PC-9 (cell line): ENCODE measurements at places on chromosomes 5 and 9. TPM values are rescaled to one million over a fixed set of nuclear protein-coding genes. Genes with fewer than 3 reads are reported as not detected.
A peak's percentile ranks its signal among the peaks of the same experiment; 100 is the strongest.

- no peak for DNase-seq
Observed at GRCh38 chr5:41598011-41598410, 87.6 kb upstream of the PLCXD3 start.

- DNase-seq: no peak
Observed at GRCh38 chr5:167217097-167217743, 1074.2 kb upstream of the WWC1 start.

GRCh38 chr5:134131578-134132350 lies 17.3 kb downstream of the TCF7 start:
- DNase-seq: no peak

DNA sequence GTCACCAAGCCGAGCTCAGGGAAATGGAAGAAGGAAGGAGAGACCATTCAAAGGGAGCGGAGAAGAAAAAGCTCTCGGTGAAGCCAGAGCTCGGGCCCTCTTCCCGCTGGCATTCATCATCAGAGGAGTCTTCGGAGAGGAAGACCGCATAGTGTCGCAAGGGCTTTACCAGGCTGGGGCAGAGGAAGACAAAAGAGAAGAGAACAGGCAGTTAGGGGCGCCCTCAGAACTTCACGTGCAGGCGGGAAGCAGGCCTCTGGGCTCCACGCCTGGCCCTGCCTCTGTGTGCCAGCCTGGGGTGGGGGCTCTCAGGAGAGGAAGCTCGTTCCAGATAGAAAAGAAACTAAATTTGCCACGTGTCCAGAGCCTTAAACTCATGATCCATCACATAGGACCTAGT lies 31.7 kb downstream of the CRB2 start:
- DNase-seq: no peak

GRCh38 chr9:86282077-86282978 lies at the start of gene ISCA1:
TSS of gene ISCA1 (minus strand) at chr9:86282538. CDS start at chr9:86282458, 80 bp downstream.
- DNase-seq: peak; percentile 78

DNA sequence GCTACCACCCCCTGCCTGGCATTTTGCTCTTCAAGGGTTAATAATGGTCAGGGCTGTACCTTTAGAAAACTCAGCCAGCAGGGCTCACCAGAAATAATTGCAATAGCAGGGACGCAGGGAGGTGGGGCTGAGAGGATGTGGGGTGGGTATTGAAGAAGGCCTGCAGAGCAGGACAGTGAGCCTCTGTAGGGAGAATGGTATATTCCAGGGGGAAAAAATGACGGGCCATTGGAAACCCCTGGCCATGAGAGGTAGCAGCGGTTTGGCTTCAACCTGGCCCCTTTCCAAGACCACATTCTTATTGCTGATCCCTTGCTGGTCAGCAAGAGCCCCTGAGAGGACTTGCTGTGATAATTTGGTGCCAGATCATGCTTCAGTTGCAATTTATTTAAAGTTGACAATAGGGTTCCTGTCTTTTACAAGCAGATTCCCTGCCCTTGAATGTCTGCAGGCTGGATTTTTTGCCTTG lies 36.7 kb upstream of the CTNNA1 start:
- peak; percentile 83 for DNase-seq

- no peak for DNase-seq
Observed at GRCh38 chr9:124321416-124321815, 63.7 kb downstream of the NEK6 start.

DNA sequence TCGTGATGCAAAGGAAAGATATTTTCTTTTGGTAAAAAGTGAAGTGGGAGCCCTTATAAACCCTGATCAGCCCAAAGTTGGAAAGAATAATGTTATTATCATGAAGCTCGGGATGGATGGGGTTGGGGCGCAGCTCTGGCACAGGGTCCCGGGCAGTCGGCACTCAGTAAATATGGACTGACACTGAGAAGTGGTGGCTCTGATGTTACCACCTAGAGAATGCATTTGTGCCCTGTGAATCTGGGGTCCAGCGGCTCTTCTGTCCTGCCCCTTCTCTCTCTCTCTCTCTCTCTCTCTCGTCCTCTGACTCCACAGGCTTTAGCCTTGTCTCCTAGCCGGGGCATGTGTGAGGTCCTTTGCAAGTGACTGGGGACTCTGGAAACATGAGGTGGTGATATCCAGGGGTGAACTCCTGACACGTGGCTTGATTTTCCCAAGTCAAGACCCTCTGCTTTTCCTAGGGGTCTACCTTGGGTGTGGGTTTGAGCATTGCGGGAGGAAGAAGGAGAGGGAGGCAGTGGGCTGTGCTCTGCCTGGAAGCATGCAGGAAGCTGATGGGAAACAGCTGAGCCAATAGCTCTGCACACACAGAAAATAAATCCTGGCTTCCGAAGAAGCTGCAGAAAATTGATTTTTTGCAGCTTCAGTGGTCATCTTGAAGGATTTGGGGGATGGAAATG lies 162.7 kb downstream of the MACROH2A1 start:
- DNase-seq: no peak

DNA sequence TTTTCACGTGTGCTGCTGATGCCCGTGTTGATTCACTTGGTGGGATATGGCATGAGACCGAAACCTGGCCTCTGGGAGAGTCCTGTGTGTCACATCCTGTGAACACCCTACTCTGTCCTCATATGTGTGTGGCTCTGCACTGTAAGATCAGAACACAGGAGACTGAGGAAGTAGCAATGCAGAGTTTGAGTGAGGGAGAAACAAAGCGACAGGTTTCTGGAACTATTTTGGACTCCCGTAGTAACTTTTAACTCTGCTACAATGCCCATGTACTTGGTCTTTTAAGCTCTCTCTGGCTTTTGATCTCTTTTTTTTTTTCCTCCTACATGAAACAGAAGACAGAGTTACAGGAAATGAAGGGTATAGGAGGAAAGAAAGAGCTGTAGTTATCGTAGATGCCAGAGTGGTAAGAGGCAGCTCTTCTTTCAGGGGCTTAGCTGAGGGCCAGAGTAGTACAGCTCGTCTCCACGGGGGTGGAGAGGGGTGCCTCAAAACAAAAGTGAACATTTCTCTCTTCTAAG lies 26.6 kb downstream of the GRAMD2B start:
- DNase-seq: no peak

DNA sequence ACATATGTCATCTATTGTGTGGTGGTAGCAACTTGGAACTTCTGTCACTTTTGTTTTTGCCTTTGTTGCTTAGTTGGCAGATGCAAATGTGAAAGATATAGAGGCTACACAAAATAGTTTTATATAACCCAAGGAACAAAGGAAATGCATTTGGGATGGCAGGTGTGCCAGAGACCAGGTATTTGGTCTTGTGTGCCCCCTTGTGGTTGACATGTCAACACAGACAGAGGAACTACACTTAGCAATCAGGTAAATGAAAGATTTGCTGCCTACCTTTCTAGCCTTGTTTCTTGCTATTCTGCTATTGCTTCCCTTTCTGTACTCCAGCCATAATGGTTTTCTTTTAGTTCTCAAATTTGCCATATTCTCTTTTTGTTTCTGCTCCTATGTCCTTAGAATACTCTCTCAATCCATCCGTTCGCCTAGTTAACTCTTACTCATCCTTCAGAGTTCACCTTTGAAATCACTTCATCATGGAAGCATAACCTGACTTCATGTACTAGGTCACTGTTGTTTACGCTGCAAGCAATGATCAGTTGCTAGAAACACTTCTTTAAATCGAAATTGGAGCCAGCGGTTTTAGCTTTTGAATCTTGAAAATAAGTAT lies 119.5 kb downstream of the TRPM3 start:
- peak; percentile 44 for DNase-seq

DNA sequence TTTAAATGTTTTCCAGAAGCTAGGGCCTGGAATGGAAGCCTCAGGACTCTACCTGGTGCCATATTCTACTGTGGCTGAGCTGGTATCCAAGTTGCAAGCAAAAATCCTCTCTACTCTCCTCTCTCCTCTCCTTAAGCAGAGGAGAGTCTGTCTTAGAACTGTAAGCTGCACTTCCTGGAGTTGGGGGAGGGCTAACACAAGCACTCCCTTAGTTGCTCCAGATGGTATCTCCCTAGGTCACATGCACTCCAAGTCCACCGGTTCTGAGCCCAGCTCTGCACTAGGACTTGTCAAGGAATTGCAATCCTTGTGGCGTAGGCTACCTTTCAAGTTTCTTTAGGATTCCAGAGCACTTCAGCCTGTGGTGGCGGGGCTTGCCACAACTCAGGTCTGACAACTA lies 513.9 kb upstream of the RGMB start:
- no peak for DNase-seq

GRCh38 chr5:119336262-119336661 lies 19.6 kb upstream of the TNFAIP8 start:
- DNase-seq: no peak

GRCh38 chr9:95140821-95141220 lies 176.7 kb downstream of the FANCC start:
- DNase-seq: no peak

DNA sequence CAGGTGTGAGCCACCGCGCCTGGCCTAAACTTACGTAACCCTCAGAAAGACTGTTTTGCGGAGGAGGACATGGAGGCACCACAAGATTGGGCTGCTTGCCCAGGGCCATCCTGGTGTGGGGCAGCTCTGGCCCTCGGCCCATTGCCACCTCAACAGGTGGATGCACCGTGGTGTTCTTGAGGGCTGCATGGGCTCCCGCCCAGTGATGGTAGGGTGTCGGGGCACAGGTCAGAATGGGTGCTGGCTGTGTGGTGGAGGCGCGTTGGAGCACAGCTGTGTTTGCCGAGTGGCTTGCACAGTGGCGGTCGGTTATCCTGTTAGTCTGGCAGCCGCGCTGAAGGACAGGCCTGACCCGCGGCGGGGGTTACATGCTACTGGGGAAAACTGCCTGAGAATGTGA lies 196.9 kb downstream of the CACNA1B start:
- DNase-seq: no peak

DNA sequence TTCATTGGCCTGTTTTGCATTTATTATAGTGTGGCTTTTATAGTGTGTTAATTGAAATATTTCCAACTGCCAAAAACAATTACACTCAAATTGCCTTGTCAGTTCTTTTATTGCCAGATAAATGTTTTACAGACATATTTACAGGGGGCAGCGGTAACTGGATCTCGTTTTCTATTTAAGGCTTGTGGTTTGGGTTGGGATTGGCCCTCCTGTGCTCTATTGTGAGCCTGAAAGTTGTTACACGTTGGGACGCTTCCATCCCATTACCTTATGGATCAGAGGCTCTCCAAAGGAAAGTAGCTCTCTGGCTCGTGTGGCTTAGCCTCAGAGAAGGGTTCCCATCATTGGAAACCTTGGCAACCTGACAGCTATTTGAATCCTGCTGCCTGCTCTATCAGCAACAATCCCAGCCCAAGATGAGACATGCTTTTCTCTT lies 20.8 kb downstream of the DNAI1 start:
- no peak for DNase-seq

- peak; percentile 81 for DNase-seq
Observed at GRCh38 chr5:17216176-17216973, 1.1 kb upstream of the BASP1 start.

GRCh38 chr5:140953234-140953633 lies 13.0 kb upstream of the PCDHAC2 start:
- no peak for DNase-seq

GRCh38 chr5:131974016-131974415 lies 28.6 kb upstream of the MEIKIN start:
- no peak for DNase-seq

DNA sequence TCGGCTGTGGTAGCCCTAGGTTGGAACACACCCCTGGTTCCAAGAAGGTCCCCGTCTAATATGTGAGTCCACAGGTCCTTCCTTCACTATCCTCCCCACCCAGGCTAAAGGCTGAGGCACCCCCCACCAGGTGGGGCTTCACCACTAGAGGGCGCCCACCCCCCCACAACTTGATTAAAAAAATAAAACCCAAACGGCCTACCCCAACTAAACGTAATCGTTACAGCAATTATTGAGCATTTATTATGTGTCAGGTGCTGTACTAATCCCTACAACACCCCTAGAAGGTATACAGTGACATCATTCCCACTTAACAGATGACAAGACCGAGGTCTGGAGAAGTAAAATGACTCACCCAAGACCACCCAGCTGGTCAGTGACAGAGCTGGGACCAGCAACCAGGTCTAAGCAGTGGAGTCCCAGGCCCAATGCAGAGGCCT lies 65.0 kb downstream of the FGF18 start:
- peak; percentile 46 for DNase-seq

DNA sequence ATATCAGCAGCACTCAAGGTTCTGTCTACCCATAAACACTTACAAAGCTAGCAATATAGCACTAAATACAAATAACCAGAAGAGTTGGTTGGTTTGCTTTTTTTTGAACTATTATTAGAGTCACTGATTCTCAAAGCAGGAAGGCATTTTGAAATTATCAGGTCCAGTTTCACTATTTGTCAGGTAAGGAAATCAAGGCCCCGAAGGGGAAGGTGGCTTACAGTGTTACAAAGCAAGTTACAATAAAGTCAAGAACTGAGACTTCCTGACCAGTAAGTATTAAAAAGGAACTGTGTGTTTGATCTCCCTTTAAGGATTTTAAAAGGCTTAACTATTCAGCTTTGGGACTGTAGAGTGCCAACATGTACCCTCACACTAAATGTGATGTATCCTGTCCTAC lies 10.8 kb downstream of the C5orf15 start:
- DNase-seq: no peak

GRCh38 chr5:129245489-129245888 lies 150.9 kb downstream of the ISOC1 start:
- DNase-seq: no peak

GRCh38 chr9:5688109-5688508 lies 59.2 kb downstream of the RIC1 start:
- DNase-seq: no peak

DNA sequence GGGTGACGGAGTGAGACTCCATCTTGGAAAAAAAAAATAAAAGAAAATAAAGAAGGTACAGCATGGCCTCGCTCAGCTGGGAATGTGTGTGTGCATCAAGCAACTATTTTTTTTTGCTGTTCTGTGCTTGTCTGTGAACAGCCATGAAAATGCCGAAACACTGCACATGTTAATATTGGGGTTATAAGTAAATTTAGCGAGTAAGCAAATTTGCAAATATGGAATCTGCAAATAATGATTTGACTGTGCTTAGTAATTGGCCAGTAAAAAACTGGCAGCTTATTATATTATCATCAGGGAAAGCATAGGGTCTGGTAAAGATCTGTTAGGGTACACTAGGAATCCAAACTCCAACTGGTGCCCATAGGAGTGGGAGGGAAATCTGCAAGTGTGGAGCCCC lies 278.1 kb upstream of the KLF4 start:
- DNase-seq: no peak

GRCh38 chr9:106284296-106284695 lies 578.7 kb upstream of the ZNF462 start:
- no peak for DNase-seq

The CAPSL gene
- total RNA-seq: not detected in 2 replicates

The C7 gene
- not detected in 2 replicates for total RNA-seq

The PDE6A gene
- 0.35 and 0.50 TPM in 2 replicates for total RNA-seq

The GNPDA1 gene
- total RNA-seq: 46.5 and 54.1 TPM in 2 replicates

The FOXD4L3 gene
- not detected in 2 replicates for total RNA-seq

The RNF224 gene
- 3.9 and 4.7 TPM in 2 replicates for total RNA-seq

The GARIN3 gene
- not detected in 2 replicates for total RNA-seq

The PLCXD3 gene
- 0.11 and 0.18 TPM in 2 replicates for total RNA-seq

The SMARCA2 gene
- total RNA-seq: 22.6 and 29.3 TPM in 2 replicates

The SPINK7 gene
- not detected in 2 replicates for total RNA-seq

The GCNT4 gene
- total RNA-seq: 1.1 and 1.4 TPM in 2 replicates

The PCDHGB6 gene
- total RNA-seq: not detected in 2 replicates

The NUP188 gene
- total RNA-seq: 59.7 and 90.0 TPM in 2 replicates

The FOXD4L6 gene
- total RNA-seq: 0.20 TPM in 1 of 2 replicates, not detected in the other

The RLN1 gene
- 0.83 TPM in 1 of 2 replicates, not detected in the other for total RNA-seq
